ENCODE measurements at places on chromosomes 6 and 20.

GRCh38 chr6:6225885-6226529 is 94.5 kb downstream of the F13A1 start:
- no peak for DNase-seq

DNA sequence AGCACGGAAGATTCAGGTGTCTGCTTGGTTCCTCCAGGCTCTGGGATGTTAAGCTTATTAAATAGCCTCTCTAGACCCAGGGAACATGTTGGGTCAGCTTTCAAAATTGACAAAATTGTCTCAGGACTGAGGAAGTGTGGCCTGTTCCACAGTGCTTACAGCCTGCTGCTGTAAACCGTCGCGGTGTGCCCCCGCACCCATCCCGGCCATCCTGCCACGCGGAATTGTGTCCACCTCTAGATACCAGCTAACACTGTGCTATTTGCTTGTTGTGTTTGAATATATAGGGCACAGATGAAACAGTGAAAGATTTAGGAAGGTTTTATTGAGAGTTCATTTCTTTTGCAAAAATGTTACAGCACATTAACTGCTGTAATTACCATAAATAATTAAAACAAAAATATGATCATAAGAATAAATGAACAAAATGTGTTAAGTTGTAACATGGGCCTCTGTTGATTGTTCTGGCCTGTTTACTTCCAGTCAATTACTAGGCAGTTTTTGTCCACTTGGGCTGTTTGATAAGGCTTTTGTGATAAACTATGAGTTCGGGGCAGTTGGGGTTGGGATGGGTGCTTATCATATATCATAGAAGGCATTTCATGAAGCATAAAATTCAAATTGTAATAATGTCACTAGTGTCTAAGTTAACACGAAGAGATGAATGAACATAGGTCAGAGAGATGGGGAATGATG is 77.4 kb downstream of the ARID1B start:
- no peak for DNase-seq

- DNase-seq = no peak
These were observed 244.0 kb upstream of the FAM83B start for GRCh38 chr6:54602591-54602990.

GRCh38 chr20:29409833-29410805 is 1847.3 kb upstream of the DEFB115 start:
- no peak for DNase-seq

- DNase-seq = no peak
These were observed 63.6 kb downstream of the CARMIL1 start for GRCh38 chr6:25342802-25343201.

- DNase-seq = no peak
These were observed 185.9 kb downstream of the ANKRD60 start for GRCh38 chr20:58042591-58042990.

DNA sequence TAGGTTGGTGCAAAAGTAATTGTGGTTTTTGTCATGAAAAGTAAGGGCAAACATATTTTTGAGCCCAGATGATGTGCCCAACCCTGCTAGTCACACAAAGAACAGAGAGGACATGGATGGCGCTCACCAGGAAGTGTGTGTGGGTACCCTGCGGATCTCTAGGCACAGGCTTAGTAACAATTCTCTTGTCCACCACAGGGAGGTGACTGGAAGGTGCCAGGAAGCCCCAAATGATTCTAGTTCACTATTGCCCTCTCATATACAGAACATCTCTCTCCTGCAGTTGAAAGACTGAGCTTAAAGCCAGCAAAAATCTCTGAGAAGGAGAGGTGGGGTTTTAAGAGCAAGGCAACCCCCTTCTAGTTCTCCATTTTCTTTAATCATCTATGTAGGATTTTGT is 272.1 kb upstream of the TAB2 start:
- DNase-seq = no peak

- DNase-seq = no peak
These were observed 1.8 kb downstream of the REV3L start for GRCh38 chr6:111480988-111481822.

- no peak for DNase-seq
These were observed 6.6 kb upstream of the ELOVL2 start for GRCh38 chr6:11050731-11051130.

DNA sequence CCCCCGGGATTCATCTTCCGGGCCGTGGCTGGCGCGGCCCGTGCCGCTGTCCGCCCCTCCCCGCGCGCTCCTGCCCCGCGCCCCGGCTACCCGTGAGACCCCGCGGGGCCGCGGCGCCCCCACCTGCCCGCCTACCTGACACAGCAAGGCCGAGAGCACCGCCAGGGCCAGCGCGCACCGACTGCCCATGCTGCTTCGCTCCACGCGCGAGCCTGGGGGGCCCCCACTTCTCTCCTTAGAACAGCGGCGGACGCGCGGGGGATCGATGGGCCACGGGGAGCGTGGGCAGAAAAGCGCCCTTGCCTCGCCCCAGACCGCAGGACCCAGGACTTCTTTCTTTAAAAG is 955 bp downstream of the DLL1 start:
- no peak for DNase-seq

DNA sequence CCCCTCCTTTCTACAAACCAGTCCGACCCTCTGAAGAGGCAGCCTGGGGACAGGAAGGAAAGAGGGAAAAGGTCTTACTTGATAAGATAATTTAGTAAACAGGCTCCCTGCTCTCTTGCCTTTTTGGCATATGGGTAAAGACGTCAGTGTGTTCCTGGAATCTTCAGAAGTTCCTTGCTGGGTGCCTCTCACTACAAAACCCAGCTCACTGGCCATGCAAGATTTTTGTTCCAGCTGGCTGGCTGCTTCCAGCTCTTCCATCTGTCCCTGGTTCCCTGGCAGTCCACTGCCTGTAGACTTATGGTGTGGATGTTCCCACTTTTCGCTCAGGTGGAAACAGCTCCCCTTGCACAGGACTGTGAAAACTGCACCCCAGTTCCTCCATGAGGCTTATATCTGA is 57.4 kb downstream of the MOCS1 start:
- no peak for DNase-seq

DNA sequence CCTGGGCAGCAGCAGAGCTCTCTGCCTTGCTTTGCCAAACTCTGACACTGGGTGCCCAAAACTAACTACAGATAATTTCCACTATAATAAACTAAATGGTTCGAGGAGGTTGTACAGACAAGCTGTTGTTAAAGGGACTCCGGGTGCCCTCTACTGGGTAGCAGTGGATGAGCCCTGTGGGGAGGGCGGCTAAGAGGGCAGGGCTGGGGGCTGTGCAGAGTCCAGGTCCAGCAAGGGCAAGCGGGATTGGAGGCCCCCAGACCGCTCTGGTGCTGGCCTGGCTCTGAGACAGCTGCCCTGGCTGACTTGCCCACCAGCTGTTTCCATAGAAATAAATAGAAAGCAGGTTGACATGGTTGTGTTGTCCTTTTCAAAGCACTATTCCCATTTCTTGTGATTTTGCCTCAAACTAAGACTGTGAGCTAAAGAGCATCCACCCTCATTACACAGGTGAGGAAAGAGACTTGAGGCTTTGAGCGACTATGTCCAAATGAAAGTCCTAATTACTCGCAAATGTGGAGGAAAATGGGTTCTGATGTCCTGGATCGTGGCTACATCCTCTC is 167.6 kb upstream of the CST7 start:
- DNase-seq = peak; percentile 43

Measured in stimulated activated CD8-positive, alpha-beta memory T cell treated with anti-CD3 and anti-CD28 coated beads, Interleukin-4, amount 100 ng/mL, for 48 hours (primary cell).